Daoy (cell line): ENCODE measurements at places on chromosomes 1 and 21. TPM values are rescaled to one million over a fixed set of nuclear protein-coding genes. Genes with fewer than 3 reads are reported as not detected.

SLAMF9 gene
- total RNA-seq, result 0.77 TPM in 1 of 2 replicates, not detected in the other

ADGRL4 gene
- total RNA-seq, result 0.11 and 0.33 TPM in 2 replicates

ITLN2 gene
- not detected in 2 replicates for total RNA-seq

FAM167B gene
- not detected in 2 replicates for total RNA-seq

HLX gene
- 2.8 and 4.0 TPM in 2 replicates for total RNA-seq

FCRLB gene
- total RNA-seq, result 1.8 and 3.1 TPM in 2 replicates

AVPR1B gene
- total RNA-seq, result not detected in 2 replicates

RHD gene
- total RNA-seq, result not detected in 2 replicates

TNNI3K gene
- total RNA-seq, result 0.36 TPM in 1 of 2 replicates, not detected in the other

KIF14 gene
- total RNA-seq, result 22.1 and 26.2 TPM in 2 replicates

DNMT3L gene
- total RNA-seq, result not detected in 2 replicates

IGSF3 gene
- total RNA-seq, result 22.4 and 24.6 TPM in 2 replicates

MED8 gene
- 95.8 and 101 TPM in 2 replicates for total RNA-seq

NPR1 gene
- not detected in 2 replicates for total RNA-seq

C8A gene
- total RNA-seq, result not detected in 2 replicates

TMEM9 gene
- total RNA-seq, result 86.8 and 94.3 TPM in 2 replicates

AMY1B gene
- total RNA-seq, result not detected in 2 replicates

PRAMEF1 gene
- total RNA-seq, result not detected in 2 replicates

HSD3B1 gene
- not detected in 2 replicates for total RNA-seq

TNFRSF18 gene
- 0.89 and 1.9 TPM in 2 replicates for total RNA-seq

PGLYRP3 gene
- not detected in 2 replicates for total RNA-seq

PHACTR4 gene
- total RNA-seq, result 10.9 and 12.2 TPM in 2 replicates

CYP4A11 gene
- not detected in 2 replicates for total RNA-seq

DIO1 gene
- total RNA-seq, result not detected in 2 replicates

S100A14 gene
- total RNA-seq, result not detected in 2 replicates

PAX7 gene
- 0.09 and 0.97 TPM in 2 replicates for total RNA-seq
